Fibroblast of skin of abdomen (primary cell): ENCODE measurements at places on chromosomes 4 and X.

- DNase-seq, result peak; percentile 55
Observed at GRCh38 chr4:142901166-142901662, 55.1 kb upstream of the INPP4B start.

GRCh38 chrX:132591719-132592275 is 103.0 kb upstream of the MBNL3 start:
- DNase-seq, result no peak

DNA sequence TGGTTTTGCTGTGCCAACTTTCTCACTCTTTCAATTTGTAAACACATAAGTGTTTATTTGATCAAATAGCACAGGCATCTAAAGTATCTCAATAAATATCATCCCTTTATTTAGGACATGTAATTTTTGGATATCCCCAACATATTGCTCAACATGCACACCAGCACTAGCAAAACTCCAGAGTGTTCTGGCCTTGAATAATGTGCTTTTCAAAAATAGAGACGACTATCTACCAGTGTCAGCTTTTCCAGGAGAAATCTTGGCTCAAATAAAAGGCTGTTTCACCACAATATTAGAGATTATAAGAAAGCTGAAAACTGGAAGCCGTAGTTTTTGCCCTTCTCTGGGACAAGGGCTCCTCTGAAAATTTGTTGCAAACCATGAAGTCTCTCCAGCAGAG is 67.0 kb downstream of the MAOB start:
- DNase-seq, result no peak

GRCh38 chr4:8391972-8392371 is 48.6 kb downstream of the ACOX3 start:
- DNase-seq, result peak; percentile 69

GRCh38 chrX:55014897-55015299 is 14.7 kb downstream of the APEX2 start:
- DNase-seq, result no peak

GRCh38 chr4:99104153-99104552 is 15.6 kb upstream of the ADH5 start:
- DNase-seq, result no peak

GRCh38 chr4:40261231-40262076 is 64.6 kb downstream of the RHOH start:
- no peak for DNase-seq

- no peak for DNase-seq
Observed at GRCh38 chr4:147616849-147617172, 386 bp upstream of the TMEM184C start.

DNA sequence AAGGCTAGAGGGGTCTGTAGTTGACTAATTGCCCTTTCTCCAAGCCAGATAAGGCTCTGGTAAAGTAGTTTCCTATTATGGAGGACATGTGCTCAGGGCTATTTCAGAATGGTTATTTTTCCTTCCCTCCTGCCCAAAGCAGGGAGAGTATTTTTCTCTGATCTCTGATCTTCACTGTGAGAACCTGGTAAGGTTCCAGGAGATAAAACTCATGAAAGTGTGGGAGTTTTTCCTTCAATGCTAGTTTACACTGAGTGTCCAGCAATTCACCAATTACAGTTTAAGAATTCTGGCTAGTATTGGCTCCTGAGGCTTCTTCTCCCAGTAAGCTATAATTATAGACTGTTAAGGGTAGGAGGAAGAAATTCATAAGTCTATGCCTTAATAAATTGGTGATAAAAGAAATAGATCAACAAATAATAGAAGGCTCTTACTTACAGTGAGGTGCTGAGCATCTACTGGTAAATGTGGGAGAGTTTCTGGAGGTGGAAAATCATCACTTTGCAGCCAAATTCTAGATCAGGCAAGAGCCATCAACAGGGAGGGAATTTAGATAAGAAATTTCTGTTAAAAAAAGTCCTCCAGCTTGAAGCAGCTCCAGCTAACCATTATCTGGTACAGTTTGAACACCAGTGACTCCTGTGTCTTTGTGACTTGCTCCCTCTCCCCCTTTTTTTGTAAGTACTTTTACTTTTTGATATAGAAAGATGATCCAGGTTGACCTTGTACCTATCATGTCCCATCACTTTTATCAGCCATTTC is 30.9 kb downstream of the CASP6 start:
- DNase-seq, result no peak

- DNase-seq, result peak; percentile 66
Observed at GRCh38 chr4:126890994-126891393, 741.8 kb upstream of the INTU start.

DNA sequence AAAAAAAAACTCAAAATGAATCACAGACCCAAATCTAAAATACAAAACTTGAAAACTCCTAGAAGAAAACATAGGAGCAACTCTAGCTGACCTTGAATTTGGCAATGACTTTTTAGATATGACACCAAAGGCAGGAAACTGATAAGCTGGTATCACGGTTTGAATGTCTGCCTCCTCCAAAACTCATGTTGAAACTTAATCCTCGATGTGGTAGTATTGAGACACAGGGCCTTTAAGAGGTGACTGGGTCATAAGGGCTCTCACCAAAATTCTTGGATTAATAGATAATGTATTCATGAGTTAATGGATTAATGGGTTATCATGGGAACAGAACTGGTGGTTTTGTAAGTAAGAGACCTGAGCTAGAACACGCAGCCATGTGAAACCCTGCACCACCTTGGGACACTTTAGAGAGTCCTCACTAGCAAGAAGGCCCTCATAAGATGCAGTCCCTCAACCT is 40.5 kb downstream of the FRYL start:
- DNase-seq, result no peak

DNA sequence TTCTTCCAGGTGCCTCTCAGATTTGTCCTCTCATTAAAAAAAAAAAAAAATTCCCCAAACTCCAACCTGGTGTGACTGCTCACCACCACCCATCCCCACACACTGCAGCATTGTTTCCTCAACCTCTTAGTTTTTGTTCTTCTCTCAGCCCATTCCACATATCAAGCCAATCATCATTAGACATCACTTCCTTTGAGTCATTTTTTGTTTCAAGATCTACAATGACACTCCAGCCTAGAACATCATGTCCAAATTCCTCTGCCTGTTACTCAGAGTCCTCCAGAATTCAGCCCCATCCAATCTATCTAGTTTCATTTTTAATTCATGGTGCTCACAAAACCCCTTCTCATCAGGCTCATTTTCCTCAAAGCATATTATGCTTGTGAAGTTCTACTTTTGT is 262.5 kb upstream of the TEX13A start:
- peak; percentile 46 for DNase-seq

DNA sequence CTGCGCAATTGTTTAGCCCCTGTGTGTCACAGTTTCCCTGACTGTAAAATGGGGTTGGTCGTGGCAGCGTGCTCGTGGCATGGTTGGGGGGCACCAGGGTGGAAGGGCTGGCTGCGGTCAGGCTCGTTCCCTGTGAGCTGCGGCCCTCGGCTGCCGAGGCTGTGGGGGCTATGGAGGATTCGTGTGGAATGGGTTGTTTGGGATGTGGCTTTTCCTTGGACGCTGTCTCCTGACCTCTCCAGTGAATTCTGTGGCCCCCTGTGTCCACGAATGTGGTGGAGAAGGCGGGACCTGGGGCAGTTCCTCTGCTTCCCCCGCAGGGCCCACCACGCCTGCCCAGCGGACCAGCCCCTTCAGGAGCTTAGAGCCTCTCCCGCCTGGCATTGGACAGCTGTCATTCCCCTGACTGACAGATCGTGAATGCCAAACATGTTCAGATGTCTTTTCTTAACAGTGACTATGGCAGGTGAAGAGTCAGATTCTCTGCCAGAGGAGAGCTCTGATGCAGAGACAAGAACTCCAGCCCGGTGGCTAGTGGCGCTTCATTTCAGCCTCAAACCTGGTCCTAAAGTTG is 17.2 kb upstream of the HGFAC start:
- no peak for DNase-seq

DNA sequence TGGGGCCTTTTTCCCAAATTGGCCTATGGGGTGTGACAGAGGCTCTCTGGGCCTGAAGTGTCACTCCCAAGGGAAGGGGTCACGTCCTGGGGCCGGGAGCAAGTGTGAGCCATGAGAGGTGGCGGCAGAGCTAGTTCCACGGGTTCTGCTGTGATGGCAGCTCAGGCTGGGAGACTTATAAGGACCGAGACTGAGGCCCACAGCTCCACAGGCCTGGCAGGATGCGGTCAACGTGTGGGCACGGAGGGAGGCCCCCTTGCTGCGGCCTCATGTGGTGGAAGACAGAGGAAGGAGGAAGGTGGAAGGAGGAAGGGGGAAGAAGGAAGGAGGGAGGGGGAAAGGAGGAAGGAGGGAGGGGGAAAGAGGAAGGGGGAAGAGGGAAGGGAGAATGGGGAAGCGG is 7.2 kb upstream of the CPLX1 start:
- no peak for DNase-seq

GRCh38 chrX:129495900-129496299 is 27.4 kb downstream of the SMARCA1 start:
- DNase-seq, result peak; percentile 41

DNA sequence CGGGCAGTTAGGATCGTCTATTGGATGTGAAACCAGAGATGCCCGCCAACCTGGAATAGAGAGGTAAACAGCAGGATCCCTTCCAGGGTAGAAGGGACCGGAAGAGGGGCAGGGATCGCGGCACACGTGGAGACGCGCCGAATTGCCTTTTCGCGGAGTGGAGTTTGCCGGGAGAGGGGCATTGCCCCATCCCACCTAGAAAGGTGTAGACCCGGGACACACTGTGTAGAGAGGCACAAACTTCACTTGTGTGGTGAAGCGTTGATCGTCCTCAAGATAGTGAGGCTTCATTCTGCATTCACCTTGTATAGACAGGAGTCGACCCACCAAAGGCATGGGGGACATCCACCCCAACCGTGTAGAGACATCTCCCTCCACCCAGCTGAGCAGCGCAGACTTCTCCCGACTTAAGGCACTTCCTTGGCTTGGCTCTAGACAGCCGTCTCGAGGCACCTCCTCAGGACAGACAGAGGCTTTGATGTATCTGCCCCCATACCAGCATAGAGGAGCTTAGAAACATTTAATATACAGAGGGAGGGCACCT is 410 bp downstream of the GNL3L start:
- no peak for DNase-seq

DNA sequence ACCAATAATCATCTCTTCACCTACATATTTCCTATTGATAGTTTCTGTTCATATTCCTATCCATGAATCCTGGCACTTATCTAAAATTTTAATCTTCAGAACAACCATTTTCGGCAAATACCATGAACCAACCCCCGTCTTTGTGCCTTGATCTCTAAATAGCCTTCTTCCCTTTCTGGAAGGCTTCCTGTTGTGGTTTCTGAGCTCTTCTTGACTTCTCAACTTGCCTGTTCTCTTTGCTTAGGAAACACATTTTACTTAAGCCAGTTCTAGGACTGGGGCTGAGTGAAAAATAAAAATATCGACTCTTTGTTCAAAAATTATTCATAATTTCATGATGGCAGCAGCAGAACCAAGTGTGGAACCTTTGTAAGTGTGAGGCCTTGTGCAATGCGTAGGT is 882.4 kb downstream of the C4orf33 start:
- no peak for DNase-seq

DNA sequence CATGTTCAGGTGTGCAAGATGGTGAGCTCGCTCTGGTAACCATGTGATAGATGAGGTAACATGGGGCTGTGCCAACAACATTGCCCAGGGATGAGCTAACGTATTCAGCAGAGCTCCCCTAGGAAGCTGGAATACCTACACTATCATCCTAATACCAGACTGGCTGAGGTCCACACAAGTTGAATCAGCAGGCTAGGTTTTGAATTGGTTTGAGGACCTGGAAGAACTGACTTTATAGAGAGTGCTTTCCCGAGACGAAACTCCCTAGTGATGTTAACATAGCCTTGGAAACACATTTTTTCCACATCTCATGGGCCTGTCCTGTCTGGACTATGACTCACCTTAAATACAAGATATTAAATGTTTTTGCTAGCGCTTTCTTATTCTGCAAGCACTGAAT is 56.7 kb downstream of the IGFBP7 start:
- DNase-seq, result peak; percentile 70

DNA sequence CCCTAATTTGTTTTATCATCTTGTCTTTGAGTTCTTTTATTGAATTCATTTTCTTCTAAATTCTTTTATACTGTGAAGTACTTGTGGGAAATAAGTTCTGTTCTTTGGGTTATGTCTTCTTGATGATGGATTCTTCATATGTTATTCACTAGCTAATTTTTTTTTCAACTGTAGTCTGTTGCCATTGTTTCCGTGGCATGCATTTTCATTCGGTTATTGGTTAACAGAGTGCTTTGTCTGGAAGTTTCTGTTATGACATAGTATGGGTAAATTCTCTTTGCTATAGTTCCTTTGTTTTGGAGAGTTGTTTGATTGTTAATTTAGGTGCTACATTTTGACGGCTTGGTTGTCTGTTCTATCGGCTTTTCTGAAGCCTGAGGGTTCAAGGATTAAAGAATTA is 184.9 kb upstream of the AADAT start:
- no peak for DNase-seq

- no peak for DNase-seq
Observed at GRCh38 chr4:139643042-139643895, 22.4 kb upstream of the MGST2 start.

GRCh38 chrX:42524379-42524778 is 253.6 kb downstream of the PPP1R2C start:
- peak; percentile 80 for DNase-seq

- DNase-seq, result no peak
Observed at GRCh38 chrX:110748256-110748806, 47.3 kb downstream of the CHRDL1 start.

- no peak for DNase-seq
Observed at GRCh38 chr4:42671431-42672194, 14.7 kb upstream of the ATP8A1 start.

DNA sequence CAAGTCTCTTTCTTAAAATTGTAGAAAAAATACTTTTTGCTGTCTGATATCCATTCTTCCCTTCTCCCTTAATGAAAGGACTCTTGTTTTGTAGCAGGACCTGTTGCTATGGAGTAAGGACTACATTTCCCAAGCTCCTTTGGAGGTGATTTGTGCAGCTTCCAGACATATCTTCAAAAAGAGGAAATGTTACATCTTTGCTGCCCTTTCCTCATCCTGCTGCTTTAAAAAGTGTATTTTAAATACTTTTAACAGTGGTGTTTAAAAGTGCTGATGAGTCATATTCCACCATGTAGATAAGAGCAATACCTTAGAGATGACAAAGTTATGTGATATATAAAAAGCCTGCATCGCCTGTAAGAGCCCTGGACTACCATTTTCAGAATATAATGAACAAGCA is 98.7 kb downstream of the CFAP299 start:
- peak; percentile 49 for DNase-seq

GRCh38 chr4:184568770-184569169 is 80.5 kb downstream of the CASP3 start:
- DNase-seq, result no peak
